ENCODE measurements at places on chromosomes 16 and 17.

DNA sequence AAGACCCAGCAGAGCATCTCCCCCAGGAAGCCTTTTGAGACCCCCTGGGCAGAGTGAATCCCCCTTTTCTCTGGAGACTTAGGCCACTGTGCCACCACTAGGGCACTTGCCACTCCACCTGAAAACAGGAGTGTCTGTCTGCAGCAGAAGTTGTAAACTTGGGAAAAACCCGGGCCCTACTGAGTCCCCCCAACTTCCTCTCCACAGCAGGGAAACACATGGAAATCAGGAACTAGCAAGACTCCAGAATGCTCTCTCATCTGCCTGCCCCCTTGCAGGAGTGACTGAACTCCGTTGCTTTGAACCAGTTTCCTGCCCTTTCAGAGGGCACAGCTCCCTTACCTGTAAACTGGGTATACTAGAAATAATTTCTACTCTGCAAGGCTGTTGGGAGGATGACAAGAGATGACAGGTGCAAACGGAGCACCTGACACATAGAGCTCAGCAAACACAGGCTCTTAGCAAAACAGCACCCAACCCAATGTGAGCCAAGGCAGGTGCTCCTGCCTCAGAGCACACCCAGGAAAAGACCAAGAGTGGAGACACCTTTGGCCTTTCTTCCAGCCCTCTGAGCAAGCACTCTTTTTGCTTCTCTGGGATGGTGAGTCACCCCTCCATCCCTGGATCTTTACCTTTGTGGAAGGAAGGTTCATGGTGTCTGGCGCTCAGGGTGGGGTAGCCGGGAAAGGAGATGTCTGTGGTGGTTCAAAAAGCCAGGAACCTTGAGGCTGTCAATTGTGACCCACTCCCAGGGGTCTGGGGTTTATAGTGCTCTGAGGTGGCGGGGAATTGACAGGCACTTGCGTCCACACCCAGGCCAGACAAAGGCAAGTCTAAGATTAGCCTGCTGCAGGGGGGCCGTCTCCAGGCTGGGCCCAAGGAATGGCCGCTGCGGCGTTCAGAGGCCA lies at the start of gene HCRT:
TSS of gene HCRT (minus strand) at position 740 of the 908 bp plus-strand sequence. CDS start at position 653, 87 bp downstream.
- DNase-seq, result no peak

- no peak for DNase-seq
Observed at GRCh38 chr17:69597898-69598692, 183.6 kb downstream of the MAP2K6 start.

- no peak for DNase-seq
Observed at GRCh38 chr17:1606352-1606985, 22.2 kb downstream of the SLC43A2 start.

DNA sequence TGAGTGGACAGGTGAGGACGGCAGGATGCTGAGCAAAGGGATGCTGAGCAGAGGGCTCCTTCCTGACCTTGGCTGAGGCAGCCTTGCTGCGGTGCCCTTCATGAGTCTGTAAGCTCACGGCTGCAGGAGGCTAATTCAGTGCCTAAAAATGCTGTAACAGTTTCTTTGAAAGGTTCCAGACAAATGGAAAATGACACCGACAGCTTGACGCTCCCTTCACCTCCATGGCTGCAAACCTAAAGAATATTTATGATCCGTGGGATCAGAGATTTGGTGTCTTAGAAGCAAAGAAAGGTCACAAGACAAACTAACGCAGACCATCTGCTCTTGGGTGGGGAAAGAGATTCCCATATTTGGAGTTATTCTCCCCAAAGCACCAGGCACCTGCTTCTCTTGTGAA lies 28.0 kb downstream of the TOM1L2 start:
- DNase-seq, result no peak

DNA sequence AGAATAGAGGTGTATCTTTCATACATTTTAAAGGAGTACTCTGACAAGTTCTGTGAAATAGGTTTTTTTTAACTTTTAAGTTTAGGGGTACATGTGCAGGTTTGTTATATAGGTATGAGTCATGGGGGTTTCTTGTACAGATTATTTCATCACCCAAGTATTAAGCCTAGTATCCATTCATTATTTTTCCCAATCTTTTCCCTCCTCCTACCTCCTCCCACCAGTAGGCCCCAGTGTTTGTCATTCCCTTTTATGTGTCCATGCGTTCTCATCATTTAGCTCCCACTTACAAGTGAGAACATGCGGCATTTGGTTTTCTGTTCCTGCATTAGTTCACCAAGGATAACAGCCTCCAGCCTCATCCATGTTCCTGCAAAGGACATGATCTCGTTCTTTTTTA lies 175.5 kb downstream of the CYB561 start:
- no peak for DNase-seq

DNA sequence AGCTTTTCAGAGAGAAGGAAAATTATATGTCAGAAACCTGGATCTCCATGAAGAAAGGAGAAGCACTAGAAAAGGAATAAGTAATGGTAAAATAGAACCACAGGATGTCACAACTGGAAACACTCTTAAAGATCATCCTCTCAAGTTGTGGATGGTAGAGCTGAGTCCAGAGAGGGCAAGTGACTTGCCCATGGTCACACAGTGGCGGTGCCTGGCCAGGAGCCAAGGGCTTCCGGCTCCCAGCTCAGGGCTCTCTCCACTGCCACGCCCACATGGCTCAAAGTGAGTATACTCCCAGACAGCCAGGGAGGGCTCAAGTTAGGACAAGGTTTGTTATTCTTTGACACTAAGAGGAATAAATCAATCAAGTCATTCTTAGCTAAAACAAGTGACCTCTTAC lies 159.8 kb downstream of the COPRS start:
- DNase-seq, result no peak

DNA sequence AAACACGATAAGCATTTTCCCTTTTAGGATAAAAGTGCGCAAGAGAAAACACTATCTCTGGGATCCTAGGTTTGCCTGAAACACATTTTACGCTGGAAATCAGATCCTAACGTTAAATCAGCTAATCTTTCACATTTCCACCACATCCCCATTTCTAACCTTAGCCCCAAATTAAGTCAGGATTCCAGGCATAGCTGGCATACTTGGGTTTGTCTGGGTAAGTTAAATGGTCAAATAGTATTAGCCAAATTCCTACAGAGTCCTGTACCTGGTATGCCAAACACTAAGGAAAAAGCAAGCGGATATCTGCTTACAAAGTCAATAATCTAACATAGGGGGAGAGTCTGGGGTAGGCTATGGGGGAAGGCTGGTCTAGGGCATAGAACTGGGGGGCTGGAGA lies 557.4 kb upstream of the ZFHX3 start:
- no peak for DNase-seq

GRCh38 chr17:67139784-67140665 lies 95.7 kb downstream of the CACNG1 start:
- no peak for DNase-seq

- DNase-seq, result no peak
Observed at GRCh38 chr16:78462288-78463208, 363.1 kb downstream of the WWOX start.

Data from epithelial cell of proximal tubule (primary cell).